EL (cell line): ENCODE measurements at places on chromosomes 4 and X.
A peak's percentile ranks its signal among the peaks of the same experiment; 100 is the strongest.

DNA sequence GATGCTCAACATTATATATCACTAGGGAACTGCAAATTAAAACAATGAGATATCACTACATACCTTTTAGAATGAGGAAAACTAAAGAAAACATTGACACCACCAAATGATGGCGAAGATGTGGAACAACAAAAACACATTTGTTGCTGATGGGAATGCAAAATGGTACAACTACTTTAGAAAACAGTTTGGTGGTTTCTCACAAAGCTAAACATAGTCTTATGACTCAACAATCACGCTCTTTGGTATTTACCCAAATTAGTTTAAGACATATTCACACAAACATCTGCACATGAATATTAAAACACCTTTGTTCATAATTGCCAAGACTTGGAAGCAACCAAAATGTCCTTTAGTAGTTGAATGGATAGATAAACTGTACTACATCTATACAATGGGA lies 53.2 kb downstream of the USO1 start:
- DNase-seq = no peak

DNA sequence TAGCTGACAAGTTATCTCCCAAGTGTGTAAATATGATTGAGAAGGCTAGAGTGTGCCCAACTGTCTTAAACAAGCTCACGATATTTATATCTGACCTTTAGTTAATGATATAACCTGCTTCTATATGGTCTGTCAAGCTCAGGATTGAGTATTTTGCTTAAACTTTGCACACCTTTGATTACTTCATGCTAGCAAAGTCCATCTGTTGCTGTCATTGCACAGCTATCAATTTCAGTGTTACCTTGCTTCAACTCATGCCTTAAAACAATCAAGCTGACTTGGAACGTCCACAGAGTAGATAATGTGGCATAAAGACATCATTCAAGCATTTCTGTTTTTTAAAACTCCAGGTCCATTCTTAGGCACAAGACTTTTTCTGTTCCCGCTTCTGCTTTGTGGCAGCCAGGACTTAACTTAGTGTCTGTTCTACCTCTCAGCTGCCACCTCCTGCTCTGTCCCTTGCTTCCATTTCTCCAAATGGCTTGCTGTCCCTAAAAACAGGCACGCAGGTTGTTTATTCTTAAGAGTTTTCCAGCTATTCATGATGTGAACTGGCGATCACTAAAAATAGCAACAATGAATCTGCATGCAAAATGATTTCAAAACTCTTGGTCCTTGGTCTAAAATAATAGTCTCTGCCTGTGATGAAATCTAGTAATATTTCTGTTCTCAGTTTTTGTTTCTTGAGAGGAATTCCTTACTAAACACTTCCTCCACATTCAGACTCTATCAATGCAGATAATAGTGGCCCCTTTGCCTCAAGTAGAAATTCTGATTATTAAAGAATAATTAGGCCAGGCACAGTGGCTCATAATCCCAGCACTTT lies 16.3 kb upstream of the NEIL3 start:
- DNase-seq = no peak

DNA sequence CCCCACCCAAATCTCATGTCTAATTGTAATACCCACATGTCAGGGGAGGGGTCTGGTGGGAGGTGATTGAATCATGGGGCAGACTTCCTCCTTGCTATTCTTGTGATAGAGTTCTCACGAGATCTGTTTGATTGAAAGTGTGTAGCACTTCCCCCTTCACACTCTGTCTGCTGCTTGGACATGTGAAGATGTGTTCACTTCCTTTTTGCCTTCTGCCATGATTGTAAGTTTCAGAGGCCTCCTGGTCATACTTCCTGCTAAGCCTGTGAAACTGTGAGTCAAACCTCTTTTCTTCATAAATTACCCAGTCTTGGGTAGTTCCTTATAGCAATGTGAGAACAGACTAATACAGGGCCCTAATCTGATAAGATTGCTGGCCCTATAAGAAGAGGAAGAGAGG lies 1514.8 kb downstream of the RPA4 start:
- no peak for DNase-seq

DNA sequence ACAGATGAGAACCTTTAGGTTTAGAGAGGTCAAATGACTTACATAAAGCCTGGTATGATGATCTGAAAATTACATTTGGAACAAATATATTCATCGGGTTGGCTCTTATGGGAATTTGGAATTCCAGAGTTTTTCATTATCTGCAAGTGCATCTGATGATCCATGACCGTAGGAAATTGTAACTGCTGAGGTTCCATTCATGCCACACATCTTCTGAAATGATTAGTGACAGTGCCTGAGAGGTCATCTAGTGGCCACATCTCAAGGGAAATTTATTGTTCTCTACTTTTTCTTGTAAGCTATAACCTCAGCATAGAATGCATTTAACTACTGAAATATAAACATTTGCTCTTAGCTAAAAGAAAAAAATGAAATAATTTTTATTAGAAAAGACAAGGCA lies 105.8 kb upstream of the NWD2 start:
- DNase-seq = no peak

GRCh38 chrX:20538974-20539373 lies 272.3 kb upstream of the RPS6KA3 start:
- DNase-seq = no peak

DNA sequence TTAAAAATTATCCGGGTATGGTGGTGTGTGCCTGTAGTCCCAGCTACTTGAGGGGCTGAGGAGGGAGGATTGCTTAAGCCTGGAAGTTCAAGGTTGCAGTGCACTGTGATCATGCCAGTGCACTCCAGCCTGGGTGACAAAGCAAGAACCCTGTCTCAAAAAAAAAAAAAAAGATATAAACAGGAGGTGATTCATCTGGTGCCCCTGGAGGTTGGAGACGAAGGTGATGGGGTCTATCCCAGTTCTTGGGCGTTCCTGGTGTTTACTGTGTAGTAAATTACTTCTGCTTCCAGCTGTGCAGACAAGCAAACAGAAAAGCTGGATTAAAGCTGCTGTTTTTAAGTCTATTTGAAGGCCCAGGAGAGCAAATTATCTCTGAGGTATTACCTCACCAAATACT lies 19.9 kb downstream of the GPKOW start:
- DNase-seq = no peak

DNA sequence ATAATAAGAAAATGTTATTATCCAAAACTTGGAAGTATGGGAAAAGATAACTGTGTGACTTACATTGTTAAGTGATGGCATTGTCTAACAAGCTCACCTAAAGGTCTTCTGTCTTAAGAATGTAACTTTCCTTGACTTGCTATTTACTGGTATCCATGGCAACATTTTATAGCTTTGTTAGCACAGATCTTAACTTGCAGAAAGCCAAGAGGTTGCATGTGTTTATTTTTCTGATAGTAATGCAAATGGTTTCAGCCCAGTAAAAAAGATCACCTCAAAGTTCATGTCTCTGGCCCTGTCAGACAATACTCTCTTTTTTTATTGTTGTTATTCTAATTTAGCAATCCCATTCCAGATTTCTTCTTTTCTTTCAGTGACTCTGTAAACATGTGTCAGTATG lies 425.3 kb downstream of the SPRY1 start:
- peak; percentile 26 for DNase-seq

GRCh38 chr4:139971111-139971510 lies 182.9 kb downstream of the MAML3 start:
- no peak for DNase-seq

- DNase-seq = no peak
Observed at GRCh38 chrX:153869473-153870287, 16.3 kb downstream of the L1CAM start.

- peak; percentile 69 for DNase-seq
Observed at GRCh38 chr4:77001907-77002306, 52.4 kb downstream of the SEPTIN11 start.

DNA sequence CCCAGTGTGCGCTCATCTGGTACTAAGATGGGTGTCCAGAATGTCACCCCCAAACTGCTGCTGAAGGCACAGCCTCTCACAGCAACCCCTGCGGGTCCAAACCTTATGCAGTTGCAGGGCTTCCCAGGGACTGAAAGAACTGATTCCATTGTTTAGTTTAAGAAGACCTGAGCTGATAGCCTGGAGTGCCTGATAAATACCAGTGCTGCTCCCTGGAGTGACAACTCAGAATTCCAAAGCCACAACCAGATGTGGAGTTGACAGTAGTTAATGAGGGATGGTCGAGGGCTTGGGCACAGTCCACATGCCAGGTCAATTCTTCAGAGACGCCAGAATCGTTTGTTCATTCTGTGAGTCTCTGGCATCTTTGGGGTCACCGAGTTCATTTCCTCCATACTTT lies 71.2 kb downstream of the LNX1 start:
- DNase-seq = no peak

DNA sequence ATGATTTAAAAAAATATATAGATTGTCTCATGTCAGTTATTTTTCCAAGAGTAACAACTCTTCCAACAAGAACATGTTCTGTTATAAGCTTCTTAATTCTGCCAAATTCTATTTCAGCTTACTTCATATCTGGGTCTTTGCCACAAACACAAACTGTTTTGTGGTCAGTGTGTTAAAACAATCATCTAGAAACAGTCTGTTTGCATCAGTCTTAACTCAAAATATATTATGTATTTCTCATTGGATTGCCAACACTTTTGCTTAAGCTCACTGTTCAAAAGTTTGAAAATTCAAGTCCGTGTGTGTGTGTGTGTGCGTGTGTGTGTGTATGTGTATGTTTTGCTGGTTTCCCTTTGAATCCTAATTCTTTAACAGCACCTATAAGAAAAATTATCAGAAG lies 752.3 kb upstream of the NDST4 start:
- DNase-seq = no peak
